HL-60 (cell line): ENCODE measurements at places on chromosomes 11 and 22.

- peak; percentile 29 for DNase-seq
Measured at GRCh38 chr22:44604991-44605390, 97.0 kb upstream of the PRR5 start.

- DNase-seq = no peak
Measured at GRCh38 chr22:47446331-47446730, 683.9 kb downstream of the TBC1D22A start.

DNA sequence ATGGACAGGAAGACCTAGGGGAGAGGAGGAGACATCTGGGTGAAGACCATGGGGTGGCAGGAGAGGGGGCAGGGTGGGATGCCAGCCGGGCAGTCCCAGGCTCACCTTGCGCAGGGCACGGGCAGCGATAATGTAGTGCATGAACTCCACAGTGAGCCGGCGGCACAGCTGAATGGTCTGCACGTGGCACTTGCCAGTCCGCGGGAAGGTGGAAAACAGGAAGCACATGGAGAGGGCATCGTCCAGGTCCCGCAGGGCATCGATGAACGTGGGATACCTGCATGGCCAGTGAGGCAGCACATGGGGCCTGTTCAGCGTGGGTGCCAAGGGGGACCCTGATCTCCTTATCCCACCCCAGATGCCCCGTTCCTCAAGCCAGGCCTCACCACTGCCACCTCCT lies 7.3 kb downstream of the PES1 start:
- DNase-seq = no peak

- DNase-seq = no peak
Measured at GRCh38 chr11:79367844-79368243, 73.0 kb downstream of the TENM4 start.

DNA sequence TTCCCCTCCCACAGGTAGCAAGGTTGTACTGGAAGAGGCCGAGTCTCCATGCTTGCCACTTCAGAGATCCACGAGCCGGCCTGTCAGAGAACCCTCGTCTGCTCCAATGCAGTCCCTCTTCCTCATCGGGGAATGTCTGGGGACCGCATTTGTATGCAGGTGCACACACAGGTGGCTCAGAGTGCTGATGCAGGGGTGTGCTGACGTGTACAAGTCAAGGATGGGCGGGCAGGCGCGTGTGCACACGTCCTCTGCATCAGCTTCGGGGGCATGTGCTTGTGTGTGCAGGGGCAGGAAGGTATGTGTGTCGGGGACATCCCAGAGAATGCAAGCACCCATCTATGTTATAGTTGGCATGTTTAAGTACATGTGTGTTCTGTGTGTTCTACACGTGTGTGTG lies 49.4 kb downstream of the ELFN2 start:
- no peak for DNase-seq

- DNase-seq = no peak
Measured at GRCh38 chr11:131038597-131038996, 122.3 kb upstream of the SNX19 start.

DNA sequence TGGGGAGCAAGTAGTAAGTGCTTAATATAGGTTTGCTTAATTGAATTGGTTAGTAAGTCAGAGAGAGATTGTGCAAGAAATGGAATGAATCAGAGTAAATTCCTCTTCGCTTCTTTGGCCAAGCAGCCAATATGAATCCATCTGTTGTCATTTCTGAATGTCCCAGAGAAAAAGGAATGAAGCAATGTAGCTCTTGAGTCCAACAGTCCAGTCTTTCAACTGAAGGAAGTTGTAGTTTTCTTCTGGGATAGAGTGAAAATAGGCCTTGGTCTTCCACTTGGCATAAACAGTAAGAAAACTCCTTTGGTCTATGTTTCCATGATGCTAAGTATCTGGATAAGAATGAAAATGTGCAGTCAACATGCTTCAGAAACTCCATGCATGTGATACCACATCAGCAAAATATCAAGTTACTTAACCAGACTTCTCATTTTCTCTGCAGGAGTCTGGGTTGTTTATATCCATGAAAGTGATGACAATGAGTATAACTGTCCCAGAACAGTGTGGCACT lies 1.8 kb upstream of the FIBIN start:
- no peak for DNase-seq

GRCh38 chr11:123187665-123188507 lies 7.2 kb downstream of the CLMP start:
- no peak for DNase-seq
